ENCODE measurements at places on chromosomes 1 and 21.

DNA sequence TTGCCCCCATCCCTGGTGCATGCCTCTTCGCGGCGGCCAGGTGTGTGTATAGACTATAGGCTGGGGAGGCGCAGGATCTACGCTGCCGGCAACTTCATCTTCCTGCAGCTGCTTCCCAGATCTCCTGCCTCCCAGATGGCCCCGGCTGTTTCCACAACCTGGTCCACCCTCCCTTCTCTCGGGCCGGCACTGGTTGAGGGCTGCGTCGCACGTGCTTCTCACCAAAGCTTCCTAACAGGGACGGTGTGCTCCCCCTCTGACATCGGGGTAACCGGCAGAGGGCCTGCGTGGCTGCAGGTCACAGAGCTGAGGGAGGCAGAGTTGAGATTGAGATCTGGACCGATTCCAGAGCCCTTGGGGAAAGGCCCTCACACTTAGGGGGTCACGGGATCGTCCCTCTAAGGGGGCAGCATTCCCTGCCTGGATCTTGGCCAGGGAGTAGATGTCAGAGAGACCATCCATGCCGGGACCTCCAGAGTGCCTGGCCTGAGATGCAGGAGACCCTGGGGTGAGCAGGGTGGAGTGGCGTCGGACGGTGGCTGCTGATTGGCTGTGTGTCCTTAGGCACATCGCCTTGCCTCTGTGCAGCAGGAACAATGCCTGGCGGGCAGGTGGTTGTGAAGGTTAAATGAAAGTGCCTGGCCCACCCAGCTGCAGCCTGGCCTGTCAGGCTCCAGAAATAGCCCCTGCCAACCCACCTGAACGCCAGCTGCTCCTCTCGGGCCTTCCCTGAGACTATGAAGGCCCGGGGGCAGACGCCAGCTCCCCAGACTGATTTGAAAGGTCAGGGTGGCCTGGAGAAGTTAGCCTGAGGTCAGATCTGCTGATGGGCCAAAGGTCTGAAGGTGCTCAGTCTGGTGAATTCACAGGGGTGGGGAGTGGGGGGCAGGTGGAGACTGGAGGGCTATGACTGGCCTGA lies 6.1 kb upstream of the MASP2 start:
- DNase-seq, result no peak

DNA sequence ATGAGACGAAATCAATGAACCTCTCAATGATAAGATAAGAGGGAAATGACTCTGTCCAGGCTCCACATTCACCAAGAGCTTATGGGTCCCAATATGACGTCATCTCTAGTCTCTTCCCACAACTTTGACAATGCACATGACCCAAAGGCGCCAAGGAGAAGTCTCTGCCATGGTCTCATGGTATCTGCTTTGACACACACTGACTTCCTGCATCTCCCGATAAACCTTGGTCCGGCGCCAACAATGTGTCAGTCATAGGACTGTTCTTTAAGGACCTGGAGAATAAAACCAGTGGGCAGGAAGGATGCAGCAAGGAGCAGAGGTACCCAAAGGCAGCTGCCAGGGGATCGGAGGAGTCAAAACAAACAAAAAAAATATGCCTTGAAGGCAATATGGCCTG lies 46.9 kb upstream of the TMEM51 start:
- DNase-seq, result no peak

DNA sequence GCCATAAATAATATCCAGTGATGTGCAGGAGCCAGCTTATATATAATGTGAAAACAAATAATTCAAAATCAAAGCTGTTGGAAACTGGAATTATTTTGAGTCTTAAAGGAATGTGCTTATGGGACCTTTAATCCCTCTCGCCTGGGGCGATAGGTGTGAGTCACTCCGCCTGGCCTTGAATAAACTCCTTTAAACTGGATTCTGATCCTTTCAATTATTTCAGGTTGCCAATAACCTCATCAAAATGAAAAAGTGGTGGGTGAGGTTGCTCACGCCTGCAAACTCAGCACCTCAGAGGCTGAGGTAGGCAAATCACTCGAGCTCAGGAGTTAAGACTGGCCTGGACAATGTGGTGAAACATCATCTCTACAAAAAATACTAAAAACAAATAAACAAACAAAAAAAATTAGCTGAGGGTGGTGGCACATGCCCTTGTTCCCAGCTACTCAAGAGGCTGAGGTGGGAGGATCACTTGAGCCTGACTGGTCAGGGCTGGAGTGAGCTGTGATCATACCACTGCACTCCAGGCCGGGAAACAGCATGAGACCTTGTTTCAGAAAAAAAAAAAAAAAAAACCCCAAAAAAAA lies 11.4 kb upstream of the SLC2A5 start:
- DNase-seq, result no peak

GRCh38 chr1:66452982-66453381 lies 81.0 kb upstream of the SGIP1 start:
- DNase-seq, result no peak

- no peak for DNase-seq
Observed at GRCh38 chr1:79920960-79921669, 914.6 kb upstream of the ADGRL4 start.

DNA sequence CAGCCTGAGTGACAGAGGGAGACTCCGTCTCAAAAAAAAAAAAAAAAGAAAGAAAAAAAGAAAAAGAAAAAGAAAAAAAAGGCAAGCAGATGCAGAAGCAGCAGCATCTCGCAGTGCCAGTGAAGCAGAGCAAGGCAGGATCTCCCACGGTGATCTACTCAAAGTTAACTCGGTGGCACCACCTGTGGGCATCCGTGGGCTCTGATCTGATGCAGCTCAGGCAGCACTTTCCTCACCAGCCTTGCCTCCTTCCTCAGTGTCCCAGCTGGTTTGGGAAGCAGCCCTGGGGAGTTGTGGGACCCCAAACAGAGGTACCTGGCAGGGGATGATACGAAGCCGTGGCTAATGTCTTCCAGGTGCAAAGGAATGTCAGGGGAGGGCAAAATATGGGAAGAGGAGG lies 104.3 kb upstream of the KRTAP19-8 start:
- DNase-seq, result no peak

DNA sequence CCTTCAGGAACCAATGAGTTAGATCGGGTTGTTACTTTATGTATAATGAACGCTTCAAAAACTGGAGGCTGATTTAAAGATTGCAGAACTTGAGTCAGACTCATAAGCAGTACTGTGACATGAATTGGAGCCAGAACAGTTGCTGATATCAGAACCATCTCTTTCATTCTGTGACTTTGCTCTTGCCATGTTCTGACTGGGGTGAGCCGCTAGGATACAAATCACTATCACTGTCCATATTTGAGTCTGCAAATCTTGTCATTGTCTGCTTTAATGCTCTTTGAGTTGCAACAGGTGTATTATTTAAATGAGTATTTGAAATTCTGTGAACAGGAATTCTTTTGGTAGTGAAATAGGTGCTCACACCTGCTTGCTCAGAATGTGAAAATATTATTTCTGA lies 52.5 kb downstream of the LRIG2 start:
- DNase-seq, result no peak

- no peak for DNase-seq
Observed at GRCh38 chr1:186016856-186017255, 282.7 kb downstream of the HMCN1 start.

Measured in NCI-H1694 treated with DMSO at 0.1 percent for 48 hours (cell line).